ELR (cell line): ENCODE measurements at places on chromosomes 13 and 19.
A peak's percentile ranks its signal among the peaks of the same experiment; 100 is the strongest.

- DNase-seq: peak; percentile 64
These were observed 5.0 kb downstream of the ZSCAN5A start for GRCh38 chr19:56309511-56310185.

DNA sequence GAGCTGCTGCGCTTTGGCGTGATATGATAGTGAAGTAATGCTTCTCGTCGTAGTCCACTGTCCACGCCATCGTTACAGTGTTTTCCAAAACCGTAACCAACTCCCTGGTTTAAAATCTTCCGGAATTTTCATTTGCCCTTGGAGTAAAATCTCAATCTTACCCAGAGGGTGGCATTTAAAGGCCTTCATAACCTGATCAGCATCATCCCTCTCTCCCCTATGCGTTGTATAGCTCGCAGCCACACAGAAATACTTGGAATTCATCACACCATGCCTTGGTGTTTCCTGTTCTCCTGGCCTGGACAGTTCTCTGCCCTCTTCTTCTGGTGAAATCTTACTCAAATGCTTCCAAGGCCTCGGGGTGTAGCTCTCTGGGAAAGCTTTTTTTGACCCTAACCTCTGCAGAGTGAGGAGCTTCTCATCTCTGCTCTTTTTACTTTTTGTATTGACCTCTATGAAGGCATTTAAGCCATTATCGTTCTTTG is 839 bp downstream of the MPHOSPH8 start:
- peak; percentile 55 for DNase-seq

DNA sequence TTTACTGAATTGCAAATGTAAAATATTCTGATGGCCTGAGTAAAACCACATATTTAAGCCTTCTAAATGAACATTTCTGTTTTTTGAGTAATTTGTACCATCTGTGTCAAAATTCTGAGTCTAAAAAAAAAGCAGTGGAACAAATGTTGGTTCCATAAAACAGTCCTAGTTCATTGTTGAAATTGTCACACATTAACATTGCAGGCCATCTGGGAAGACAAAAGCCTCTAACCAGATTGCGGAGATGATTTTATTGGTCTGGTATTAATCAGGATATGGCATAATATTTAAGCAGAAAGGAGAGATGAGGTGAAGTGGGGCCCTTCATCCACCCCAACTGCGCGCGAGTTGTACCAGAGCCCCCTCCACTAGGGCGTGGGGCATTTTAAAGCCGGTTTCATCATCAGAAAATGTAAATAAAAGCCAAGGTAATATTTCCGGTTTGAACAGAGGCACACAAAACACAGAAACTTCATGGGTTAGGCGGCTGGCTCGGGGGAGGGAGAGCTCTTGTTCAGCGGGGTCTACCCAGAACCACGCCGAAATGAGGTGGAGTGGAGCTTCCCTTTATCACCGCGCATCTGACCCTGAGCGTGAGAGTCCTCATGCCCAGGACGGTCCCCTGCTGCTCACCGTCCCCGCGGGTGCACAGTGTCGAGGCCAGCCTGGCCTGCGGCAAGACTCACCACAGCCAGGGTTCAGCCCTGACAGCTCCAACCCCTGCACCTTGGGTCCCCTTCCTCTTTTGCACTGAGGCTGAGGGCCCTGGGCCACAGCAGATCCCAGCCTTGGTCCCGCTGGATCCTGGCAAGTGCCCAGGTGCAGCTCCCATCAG is 169.2 kb downstream of the URI1 start:
- no peak for DNase-seq

DNA sequence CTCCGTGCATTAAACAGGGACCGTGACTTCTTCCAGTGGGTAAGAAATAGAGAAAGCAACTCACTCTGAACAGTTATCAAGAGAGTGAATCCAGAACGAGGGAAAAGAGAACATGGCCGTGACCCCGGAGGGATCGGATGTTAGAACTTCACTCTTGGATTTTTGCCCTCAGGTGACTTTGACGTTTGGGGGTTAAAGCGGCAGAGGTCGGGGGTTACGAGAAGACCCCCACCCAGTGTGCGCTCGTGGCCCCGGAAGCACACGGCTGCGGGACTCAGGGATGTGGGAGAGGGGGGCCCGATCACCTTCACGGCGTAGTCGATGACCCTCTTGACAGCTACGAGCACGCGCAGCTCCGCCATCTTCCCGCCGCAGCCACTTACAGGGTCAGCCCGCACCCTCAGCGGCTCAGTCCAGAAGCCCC is at the start of gene ETFB:
ETFB (minus strand) TSS at position 424 of the 424 bp plus-strand sequence; CDS start at position 362, 62 bp downstream.
- no peak for DNase-seq

- no peak for DNase-seq
These were observed 129.0 kb downstream of the RAP2A start for GRCh38 chr13:97562962-97563361.

DNA sequence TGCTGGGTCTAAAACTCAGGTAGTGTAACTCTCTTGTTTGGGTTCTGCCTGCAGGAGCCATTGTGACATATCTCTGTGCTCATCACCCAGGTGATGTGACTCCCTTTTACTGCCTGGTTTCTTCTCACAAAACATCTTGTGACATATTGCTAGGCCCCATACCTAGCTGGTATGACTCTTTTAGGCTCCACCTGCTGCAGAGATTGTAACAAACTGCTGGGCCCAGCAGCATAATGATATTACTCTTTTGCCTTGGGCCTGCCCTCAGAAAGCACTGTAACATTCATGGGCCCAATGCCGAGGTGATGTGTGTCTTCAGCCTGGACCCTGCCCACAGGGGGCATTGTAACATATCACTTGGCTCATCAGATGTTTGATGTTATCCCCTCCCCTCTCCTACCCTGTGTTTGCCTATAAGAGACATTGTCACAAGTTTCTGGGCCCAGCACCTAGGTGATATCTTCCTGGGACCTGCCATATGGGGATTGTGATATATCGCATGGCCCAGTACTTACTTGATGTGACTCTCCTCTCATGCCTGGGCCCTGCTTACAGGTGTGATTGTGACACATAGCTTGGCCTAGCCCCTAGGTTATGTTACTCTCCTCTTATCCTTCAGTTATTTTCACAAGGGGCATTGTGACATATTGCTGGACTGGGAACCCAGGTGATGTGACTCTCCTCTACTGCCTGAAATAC is 18.0 kb upstream of the ZNF681 start:
- DNase-seq: no peak

- DNase-seq: no peak
These were observed 2.0 kb upstream of the ZDHHC20 start for GRCh38 chr13:21461131-21461530.

GRCh38 chr19:37243206-37243632 is 25.2 kb downstream of the ZNF383 start:
- DNase-seq: no peak

GRCh38 chr13:28410096-28410495 is 84.8 kb downstream of the FLT1 start:
- DNase-seq: no peak

GRCh38 chr13:94829837-94830365 is 117.6 kb upstream of the SOX21 start:
- no peak for DNase-seq

DNA sequence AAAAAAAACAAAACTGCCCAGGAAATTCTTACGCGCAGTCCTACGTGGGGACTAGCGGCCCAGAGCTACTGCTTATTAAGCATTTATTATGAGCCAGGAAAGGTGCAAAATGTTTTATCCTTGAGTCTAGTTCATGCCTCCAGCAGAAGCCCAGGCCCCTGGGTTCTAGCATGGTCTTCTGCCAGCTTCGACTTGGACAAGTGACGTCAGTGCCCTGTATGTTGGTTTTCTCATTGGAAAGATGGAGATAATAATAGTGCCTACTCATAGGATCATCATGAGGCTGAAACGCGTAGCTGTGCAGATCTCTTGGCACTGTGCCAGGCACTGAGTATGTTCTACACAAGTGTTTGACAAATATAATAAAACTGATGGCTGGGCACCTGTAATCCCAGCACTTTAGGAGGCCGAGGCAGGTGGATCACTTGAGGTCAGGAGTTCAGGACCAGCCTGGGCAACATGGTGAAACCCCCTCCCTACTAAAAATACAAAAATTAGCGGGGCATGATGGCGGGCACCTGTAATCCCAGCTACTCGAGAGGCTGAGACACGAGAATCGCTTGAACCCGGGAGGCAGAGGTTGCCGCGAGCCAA is 12.4 kb upstream of the SULT2B1 start:
- peak; percentile 81 for DNase-seq

- peak; percentile 72 for DNase-seq
These were observed 112.2 kb downstream of the IER2 start for GRCh38 chr19:13262450-13262849.

DNA sequence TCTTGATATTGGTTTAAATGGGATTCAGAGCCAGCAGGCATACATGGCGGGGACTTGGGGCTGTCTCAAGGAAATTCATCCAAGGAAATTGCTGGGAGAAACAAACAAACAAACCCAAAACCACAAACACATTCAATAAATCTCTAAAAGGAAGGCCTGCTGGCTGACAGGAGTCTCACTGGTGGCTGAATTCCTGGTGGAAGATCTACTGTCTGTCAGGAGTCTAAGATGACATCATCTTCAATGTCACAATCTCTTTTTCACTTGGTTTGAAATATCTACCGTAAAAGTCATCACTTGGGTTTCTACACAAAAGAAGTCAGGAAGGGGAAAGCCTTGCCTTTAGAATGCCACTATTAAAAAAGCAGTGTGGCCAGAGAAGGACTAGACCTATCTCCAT is 87.9 kb downstream of the KLF5 start:
- DNase-seq: peak; percentile 33

- DNase-seq: no peak
These were observed 22.5 kb downstream of the RFC3 start for GRCh38 chr13:33840402-33840801.

GRCh38 chr13:48642061-48642460 is 11.7 kb upstream of the CYSLTR2 start:
- DNase-seq: no peak

- no peak for DNase-seq
These were observed 8.8 kb downstream of the ZNF787 start for GRCh38 chr19:56112313-56112709.

GRCh38 chr13:30581582-30581981 is 36.1 kb upstream of the USPL1 start:
- peak; percentile 48 for DNase-seq

GRCh38 chr19:5336195-5336965 is 4.2 kb downstream of the PTPRS start:
- no peak for DNase-seq

DNA sequence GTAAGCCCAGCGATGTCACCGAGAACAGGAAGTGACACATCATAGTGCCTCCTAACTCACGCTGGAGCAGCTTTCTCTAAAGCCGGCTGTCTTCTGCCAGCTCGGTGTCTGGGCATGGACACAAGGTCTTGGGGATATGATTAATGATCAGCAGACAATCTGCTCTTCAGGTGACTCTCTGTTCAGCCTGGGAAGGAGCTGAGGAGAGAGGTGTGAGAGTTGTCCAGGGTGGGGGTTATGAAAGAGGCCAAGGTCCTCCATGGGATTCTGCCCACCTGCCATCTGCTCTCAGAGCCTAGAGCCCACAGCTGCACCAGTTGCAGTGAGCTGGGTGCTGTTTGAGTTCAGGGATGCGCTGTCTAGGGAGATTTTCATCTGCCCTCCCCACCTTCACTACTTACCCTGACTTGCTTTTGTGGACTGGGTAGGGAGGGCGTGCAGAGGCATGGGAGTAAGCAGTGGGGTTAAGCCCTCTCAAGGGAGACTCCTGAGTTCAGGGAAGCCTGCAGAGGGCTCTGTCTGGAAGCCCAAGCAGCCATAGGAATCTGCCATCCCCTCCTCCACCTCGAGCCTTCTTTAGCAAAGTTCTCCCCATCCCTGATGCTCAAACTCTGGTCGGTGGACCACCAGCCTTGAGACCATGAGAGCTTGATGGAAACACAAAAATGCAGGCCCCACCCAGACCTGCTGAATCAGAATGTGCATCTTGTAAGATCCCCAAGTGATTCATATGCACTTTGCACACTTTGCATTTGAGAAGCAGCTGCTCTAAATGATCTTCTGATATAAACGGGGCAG is 539.7 kb downstream of the RFC3 start:
- peak; percentile 87 for DNase-seq

DNA sequence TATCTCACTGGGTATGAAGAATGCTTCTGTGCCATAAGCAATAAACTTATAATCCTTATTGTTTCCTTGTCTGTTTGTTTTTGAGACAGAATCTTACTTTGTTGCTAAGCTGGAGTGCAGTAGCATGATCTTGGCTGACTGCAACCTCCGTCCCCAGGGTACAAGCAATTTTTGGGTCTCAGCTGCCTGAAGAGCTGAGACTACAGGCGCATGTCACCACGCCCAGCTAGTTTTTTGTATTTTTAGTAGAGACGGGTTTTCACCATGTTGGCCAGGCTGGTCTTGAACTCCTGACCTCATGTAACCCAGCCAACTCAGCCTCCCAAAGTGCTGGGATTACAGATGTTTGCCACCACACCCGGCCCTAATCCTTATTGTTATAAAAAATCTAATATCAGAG is 112.5 kb downstream of the MYO16 start:
- no peak for DNase-seq

- no peak for DNase-seq
These were observed 481.9 kb downstream of the FGF9 start for GRCh38 chr13:22152751-22153150.

- no peak for DNase-seq
These were observed 16.2 kb downstream of the TLE5 start for GRCh38 chr19:3045885-3046697.

GRCh38 chr13:77752512-77753069 is 55.1 kb downstream of the SLAIN1 start:
- no peak for DNase-seq

DNA sequence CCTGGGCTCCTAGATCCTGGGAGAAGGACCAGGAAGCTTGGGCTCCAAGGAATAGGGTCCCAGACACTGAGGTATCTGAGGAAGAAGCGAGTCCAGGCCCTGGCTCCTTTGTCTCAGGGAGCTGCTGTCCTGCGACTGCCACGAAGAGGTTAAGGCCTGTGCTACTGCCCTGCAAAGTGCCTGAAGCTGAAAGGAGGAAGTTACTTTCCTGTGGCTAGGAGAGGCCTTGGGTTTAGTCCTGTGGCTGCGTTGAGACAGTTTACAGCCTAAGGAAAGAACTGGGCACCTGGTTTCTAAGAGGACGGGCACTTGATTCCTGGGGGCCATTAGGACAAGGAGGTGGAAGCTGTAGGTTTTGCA is 2.8 kb downstream of the MYADM start:
- DNase-seq: no peak

GRCh38 chr19:51644636-51645271 is 1.9 kb downstream of the SIGLEC14 start:
- no peak for DNase-seq

- DNase-seq: no peak
These were observed 3.7 kb upstream of the PEX11G start for GRCh38 chr19:7492558-7492957.

GRCh38 chr13:80022146-80022545 is 318.8 kb downstream of the SPRY2 start:
- no peak for DNase-seq
